Vagina (tissue), 2 donors: ENCODE measurements at places on chromosomes 4 and X.
A peak's percentile ranks its signal among the peaks of the same experiment; 100 is the strongest.

GRCh38 chr4:125105561-125105960, 209.2 kb upstream of the FAT4 start:
- DNase-seq: no peak

DNA sequence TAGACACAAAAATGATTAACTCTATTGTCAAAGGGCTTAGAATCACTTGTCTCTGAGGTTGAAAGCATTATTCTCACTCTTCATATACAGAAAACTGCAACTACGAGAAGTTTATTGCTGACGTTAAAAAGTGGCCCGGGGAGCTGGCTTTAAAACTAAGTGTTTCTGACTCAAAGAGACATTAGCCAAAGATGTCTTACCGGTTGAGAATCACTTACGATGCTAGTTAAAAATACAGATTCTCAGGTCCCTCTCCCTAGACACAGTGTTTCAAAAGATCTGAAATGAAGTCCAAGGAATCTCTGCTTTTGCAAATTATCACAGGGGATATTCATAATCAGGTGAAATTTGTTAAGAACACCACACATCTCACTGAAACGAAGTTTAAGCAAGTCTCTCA, 1.2 kb downstream of the GNPDA2 start:
- DNase-seq: no peak

- DNase-seq: no peak
These were observed 347.6 kb upstream of the FAM241A start for GRCh38 chr4:111797455-111798163.

GRCh38 chr4:10285028-10285427, 168.4 kb upstream of the WDR1 start:
- DNase-seq: no peak

DNA sequence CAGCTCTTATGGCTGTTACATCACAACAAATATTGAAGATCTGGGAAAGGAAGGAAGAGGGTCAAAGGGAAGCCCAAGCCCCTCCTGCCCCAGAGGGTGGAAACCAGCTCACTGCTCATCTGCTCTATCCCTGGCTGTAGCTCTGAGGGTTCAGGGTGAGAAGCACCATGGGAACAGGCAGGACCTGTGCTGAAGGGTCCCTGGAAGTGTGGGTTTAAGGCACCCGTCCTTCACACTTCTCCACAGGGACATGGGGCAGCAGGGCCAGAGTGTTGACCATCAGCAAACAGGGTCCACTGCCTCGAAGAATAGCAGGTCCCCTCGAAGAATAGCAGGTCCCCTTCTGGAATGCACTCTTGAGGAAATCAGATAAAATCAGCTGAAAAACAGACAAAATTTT, 4.4 kb downstream of the RTL5 start:
- DNase-seq: no peak

DNA sequence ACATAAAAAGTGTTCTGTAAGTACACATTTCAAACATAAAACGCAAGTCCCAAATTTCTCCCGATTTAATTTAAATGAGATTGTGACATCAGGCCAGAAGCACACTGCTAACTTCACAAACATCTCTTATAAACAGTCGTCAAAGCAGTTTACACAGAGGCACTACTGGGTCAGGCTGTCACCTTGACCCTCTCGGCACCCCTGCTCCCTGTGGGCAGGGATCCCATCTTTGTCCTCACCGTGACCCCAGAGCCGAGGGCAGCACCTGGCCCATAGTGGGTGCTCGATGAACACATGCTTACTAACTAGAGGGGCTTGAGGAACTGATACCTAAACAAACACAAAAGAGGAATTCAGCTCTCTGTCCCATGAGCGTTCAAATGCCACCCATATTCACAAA, 22.2 kb downstream of the QDPR start:
- DNase-seq: no peak

DNA sequence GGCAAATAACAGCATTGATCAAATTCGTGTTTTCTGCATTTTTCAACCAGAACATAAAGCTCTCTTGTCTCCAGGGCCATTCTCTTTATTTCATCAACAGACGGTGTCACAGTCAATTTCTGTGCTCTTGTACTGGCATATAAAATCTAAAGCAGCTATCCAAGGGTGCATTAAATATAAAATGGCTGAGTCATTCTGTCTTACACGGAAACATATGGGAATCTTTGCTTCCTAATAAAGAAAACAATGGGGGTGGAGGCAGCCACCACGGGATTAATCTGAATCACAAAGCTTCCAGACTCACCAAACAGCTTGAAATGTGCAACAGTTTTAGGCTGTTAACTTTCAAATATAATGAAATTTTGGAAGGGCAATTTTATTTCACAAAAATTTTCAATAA, 132.6 kb downstream of the IL15 start:
- DNase-seq: no peak

DNA sequence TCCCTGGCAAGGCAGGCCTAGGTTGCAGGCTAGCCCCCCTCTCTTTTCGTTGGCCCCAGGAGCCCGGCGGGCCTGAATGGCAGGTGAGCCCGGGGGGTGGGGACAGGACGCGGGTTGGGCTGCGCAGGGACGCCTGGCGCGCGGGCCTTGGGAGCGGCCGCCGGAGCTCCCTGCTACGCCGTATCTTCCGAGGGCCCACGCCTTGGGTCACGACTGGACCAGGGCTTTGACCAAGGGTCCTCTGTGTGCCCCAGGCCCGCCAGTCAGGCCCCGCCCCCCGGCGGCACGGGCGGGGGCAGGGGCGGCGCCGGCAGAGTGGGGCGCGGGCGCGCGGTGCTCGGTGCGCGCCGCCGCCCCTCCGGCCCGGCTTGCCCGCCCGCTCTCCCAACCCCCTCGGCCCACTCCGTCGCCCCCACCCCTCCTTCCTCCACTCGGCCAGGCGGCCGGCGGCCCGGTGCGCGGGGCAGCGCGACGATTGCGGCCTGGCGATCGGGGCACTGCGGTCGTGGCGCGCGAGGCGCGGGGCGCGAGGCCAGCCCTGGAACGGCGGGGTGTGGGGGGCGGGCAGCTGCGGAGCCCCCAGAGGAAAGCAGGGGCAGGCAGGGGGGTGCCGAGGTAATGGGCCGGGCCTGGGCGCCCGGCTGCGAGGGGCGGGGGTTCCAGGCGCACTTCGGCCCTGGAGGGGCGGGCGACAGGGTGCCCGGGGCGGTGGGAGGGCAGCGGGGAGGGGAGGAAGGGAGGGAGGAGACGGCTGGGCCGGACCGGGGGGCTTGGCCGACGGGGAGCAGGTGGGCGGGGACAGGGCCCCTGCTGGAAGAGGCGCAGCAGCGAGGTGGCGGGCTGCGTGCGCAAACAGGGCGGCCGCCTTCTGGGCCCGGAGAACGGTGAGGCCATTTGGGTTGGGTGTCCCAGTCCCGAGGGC, at the start of gene PRRG3:
Gene PRRG3 (plus strand): TSS at position 798 of the 922 bp plus-strand sequence. CDS start 3,357 bp downstream, outside the sequence.
- no peak for DNase-seq

DNA sequence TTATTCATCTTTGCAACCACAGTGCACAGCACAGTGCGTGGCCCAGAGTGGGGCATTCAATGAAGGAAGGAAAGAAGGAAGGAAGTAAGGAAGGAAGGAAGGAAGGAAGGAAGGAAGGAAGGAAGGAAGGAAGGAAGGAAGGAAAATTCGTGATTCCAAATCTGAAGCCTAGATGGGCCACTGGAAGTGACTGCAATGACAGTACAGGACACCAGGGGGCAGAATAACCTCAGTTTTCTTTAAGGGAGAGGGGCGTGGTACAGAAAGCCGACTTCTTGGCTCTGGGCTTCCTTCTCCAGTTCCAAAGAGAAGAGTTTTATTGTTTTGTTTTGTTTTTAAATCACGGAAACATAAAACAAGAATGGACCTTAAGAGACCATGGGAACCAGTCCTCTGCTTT, 47.8 kb downstream of the APLN start:
- DNase-seq: no peak

DNA sequence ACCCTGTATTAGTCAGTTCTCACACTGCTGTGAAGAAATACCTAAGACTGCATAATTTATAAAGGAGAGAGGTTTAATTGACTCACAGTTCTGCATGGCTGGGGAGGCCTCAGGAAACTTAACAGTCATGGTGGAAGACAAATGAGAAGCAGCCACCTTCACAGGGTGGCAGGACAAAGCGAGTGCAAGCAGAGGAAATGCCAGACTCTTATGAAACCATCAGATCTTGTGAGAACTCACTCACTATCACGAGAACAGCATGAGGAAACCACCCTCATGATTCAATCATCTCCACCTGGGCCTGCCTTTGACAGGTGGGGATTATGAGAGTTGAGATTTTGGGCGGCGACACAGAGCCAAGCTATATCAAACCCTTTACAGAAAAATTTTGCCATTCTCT, 722.4 kb downstream of the RAB28 start:
- DNase-seq: no peak

GRCh38 chr4:149223659-149224058, 592.0 kb downstream of the IQCM start:
- no peak for DNase-seq

- DNase-seq: no peak
These were observed 220.7 kb downstream of the TACR3 start for GRCh38 chr4:103499094-103499493.

DNA sequence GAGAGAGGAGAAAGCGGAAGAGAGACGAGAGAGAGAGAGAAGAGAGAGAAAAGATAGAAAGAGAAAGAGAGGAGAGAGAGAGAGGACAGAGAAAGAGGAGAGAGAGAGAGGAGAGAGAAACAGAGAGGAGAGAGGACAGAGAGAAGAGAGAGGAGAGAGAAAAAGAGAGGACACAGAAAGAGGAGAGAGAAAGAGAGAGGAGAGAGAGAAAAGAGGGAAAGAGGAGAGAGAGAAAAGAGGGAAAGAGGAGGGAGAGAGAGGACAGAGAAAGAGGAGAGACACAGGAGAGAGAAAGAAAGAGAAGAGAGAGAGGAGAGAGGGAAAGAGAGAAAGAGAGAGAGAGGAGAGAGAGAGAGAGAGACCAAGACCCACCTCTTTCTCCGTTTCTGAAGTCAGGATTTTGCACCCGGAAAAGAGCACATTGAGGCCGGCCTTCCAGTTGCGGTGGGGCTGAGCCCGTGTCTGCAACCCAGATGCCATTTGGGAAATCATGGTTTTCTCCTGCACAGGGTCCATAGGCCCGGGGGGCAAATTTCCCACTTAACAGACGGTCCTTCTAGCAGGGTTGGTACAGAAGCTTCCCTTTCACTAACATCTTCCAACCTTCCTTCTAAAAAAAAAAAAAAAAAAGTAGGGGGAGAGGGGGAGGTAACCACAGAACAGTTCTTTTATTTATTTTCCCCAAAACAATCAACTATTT, 60.9 kb downstream of the CRLF2 start:
- peak; percentile 40 for DNase-seq

DNA sequence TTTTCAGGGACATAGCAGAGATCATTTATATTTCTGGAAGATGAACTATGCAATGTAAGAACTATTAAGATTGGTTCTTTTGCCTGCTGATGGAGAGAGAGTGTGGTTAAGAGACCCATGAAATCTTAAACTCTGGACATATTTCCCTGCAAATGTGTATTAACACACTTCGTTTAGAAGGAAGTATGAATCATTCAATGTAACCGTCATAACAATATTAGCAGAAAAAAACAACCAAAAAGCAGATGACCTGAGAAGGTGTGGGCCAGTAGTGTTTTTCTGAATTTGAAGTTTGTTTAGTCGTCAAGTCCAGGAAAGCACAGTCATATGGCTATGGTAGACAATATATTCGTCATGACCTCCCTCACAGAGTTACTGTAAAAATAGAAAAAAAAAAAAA, 2.5 kb upstream of the TMPRSS11D start:
- no peak for DNase-seq

GRCh38 chr4:21592970-21593670, 355.5 kb downstream of the KCNIP4 start:
- no peak for DNase-seq

- DNase-seq: peak; percentile 56
These were observed 90.8 kb downstream of the NHSL2 start for GRCh38 chrX:72001471-72001870.

- no peak for DNase-seq
These were observed 24.4 kb upstream of the LAMTOR3 start for GRCh38 chr4:99918656-99919055.

DNA sequence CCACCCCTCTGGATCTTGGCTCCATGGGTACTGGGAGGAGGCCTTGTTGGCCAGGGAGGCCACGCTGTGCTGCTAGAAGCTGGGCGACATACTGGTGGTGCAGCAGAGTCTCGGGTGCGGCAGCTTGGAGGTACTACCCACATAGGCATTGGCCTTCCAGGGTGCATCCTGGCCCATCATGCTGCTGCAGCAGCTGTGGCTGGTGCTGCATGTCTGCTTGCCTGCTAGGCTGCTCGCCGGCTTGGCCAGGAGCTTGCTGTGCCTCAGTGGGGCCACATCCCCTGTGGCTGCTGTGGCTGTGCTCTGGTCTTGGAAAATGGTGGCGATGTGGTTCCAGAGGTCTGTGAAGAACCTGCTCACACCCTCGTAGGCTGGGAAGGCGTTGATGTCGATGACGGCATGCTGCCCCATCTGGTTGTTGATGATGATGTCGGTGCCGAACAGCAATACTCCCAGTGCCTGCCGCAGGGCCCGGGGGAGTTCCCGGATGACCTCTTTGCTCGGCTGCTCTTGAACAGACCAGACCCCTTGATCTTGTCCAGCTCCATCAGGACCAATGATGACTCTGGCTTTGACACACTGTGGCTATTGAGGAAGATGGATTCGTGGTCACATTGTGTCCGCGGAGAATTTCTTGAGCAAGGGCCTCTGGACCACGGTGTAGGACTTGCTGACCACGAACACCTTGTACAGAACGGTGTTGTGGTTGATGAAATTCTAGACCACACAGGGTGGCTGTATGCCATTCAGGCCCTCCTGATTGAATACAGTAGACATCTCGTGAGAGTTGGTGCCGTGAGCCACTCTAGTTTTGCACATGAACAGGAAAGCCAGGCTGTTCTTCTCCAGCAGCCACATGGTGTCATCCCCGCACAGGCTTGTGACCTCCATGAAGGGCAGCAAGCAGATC, 11.8 kb downstream of the RBM10 start:
- no peak for DNase-seq

DNA sequence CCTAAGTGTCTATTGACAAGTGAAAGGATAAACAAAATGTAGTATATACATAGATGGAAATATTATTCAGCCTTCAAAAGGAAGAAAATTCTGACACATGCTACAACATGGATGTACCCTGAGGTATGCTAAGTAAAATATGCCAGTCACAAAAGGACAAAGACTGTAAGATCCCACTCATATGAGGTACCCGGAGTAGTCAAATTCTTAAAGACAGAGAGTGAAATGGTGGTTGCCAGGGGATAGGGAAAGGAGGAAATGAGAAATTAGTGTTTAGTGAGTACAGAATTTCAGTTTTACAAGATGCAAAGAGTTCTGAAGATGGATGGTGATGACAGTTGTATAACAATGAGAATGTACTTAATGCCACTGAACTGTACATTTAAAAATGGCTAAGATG, 102.3 kb upstream of the NAP1L5 start:
- DNase-seq: no peak
